ENCODE measurements at places on chromosomes 12 and 14.

DNA sequence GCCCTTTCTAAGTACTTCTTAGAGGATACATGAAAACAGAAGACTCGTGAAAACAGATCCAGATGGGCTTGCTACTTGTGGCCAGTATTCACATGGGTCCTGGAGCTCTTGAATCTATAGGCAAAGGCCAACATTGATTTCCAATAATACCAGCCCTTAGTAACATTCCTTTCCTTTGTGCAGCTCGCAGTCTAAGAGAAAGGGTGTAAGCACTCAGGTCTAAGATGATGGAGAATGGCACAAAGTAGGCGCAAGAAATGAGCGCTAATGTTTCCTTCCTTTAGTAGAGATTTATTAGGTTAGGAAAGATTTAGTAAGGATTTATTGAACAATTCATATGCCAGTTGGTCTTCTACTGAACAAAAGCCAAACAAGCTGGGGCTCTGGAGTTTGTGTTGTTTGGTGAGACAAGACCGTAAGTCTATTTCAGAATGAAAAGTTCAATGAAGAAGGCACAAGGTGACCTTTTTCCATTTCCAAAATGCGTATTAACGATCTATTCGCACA, 525 bp downstream of the RNU6-8 start:
- no peak for DNase-seq

GRCh38 chr12:122951406-122951805, 14.9 kb downstream of the ABCB9 start:
- DNase-seq = no peak

DNA sequence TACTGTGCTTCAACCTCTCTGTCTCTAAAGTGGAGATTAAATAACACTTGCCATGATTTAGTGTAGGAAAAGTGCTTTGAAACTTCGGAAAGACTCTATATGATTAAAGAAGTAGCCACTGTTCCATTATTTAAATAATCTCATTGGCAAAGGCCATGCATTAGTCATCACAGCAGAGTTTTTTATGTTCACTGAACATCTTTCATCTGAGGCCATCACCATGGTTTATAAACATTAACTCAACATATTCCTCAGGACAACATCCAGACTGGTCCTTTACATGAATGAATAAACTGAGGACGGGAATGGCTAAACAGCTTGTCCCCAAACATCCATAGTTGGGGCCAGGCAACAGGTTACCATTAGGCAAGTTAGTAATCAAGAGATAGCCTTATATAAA, 124.6 kb upstream of the FRMD6 start:
- DNase-seq = no peak

DNA sequence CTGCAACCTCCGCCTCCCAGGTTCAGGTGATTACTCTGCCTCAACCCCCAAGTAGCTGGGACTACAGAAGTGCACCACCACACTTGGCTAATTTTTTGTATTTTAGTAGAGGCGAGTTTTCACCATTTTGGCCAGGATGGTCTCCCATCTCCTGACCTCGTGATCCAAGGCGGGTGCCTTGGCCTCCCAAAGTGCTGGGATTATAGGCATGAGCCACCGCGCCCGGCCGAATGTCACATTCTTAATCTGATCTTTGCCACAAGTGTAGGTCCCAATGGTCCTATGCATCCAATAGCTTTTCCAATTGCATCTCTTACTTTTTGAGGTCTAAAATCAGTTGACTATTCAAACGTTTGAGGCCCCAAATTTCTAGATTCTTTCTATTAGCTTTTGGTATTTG, 676.0 kb downstream of the SLC16A7 start:
- DNase-seq = no peak

GRCh38 chr14:64721391-64721791, 17.2 kb downstream of the PLEKHG3 start:
- no peak for DNase-seq

DNA sequence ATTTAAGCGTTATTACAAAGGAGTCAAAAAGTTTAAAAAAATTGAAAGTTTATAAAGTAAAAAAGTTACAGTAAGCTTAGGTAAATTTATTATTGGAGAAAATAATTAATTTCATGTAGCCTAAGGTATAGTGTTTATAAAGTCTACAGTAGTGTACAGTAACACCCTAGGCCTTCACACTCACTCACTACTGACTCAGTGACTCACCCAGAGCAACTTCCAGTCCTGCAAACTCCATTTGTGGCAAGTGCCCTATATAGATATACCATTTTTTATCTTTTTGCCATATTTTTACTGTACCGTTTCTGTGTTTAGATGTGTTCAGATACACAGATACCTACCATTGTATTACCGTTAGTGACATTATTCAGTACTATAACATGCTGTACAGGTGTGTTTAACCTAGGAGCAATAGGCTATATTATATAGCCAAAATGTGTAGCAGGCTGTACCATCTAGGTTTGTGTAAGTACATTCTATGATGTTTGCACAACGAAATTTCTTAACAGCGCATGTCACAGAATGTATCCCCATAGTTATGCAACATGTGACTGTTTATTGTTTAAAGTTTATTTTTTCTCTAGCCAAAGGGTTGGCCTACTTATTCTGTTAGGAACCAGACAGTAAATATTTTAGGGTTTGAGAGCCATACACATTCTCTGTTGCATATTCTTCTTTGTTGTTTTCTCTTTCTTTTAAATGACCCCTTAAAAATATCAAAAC, 155.5 kb downstream of the PCNX1 start:
- no peak for DNase-seq

GRCh38 chr14:69325646-69326265, 65.8 kb downstream of the GALNT16 start:
- DNase-seq = no peak

DNA sequence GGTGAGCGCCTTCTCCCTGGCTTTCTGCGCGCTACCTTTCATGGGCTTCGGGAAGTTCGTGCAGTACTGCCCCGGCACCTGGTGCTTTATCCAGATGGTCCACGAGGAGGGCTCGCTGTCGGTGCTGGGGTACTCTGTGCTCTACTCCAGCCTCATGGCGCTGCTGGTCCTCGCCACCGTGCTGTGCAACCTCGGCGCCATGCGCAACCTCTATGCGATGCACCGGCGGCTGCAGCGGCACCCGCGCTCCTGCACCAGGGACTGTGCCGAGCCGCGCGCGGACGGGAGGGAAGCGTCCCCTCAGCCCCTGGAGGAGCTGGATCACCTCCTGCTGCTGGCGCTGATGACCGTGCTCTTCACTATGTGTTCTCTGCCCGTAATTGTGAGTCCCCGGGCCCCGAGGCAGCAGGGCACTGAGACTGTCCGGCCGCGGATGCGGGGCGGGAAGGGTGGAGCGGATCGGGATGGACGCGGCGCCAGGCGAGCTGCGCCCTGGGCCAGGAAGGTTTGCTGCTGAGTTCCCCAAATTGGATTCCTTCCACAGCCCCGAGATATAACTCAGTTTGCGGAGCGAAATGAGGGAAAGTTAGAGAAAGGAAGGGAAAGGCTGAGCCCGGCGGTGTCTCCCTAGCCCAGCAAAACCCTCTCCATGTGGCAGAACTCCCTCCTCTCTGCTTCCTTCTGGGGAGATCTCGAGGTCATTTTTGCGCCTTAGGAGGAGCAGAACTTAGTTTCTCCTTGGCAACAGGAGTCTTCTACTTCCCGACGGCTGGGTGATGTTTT, 972 bp downstream of the PTGDR start:
- DNase-seq = peak; percentile 77

GRCh38 chr14:100623961-100624360, 36.7 kb upstream of the BEGAIN start:
- no peak for DNase-seq

DNA sequence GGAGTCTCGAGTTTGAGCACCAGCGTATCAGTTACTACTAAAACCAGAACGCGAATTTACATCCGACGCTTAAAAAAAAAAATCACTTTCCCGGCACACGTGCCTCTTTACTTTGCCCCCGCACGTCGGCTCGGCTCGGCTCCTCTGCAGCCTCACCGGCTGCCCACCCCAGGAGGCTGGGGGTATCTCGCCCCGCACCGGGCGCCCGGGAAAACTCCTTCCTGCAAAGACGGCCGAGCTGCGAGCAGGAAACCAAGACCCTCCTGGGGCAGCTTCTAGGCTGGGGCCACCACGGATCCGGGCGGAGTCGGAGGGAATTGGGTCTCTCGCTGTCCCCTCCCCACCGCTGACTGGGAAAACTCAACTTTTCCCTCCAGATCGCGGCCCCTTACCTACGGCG, 610 bp downstream of the VSIG10 start:
- DNase-seq = peak; percentile 73

DNA sequence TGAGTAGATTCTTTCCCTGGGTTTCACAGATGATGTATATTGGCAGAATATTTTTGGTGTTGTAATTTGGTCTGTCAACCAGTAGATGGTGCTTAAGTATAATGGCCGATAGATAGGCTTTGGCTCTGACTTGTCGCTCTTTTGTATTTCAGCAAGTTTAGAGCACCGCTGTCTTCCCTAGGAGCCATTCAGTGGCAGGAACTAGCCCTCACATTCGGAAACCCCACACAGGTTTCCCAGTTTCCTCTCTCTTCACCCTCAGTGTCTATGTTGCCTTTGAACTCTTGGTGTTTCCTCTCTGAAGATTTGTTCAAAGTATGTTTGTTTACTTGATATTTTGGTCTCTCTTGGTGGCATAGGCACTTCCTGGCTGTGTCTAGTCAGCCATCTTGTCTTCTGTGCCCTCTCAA, 102.2 kb downstream of the GPHN start:
- peak; percentile 3 for DNase-seq

DNA sequence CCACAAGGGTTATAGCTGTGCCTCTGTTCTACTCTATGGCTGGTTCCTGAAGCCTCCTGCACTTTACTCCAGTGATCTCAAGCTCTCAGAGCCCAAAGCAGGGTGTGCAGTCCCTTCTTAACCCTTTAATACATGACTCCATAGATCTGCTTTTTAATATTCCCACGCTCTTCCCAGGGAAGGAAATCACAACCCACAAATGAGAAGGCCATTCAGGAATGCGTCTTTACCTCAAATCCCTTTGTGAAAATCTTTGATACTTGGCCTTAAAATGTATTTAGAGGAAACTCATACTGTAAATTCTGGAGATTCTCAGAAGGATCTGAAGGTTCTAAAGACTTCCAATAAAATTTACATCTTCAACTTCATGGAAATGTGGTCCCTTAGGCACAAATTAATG, 17.0 kb downstream of the NID2 start:
- DNase-seq = no peak

DNA sequence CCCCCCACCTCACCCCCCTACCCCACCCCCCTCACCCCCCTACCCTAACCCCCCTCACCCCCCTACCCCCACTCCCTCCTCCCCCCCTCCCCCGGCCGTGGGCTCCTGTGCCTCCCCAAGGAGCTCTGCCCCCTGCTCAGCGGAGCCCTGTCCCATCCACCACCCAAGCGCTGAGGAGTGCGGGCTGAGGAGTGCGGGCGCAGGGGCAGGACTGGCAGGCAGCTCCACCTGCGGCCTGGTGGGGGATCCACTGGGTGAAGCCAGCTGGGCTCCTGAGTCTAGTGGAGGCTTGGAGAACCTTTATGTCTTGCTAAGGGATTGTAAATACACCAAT, 2.3 kb upstream of the JPH4 start:
- no peak for DNase-seq

DNA sequence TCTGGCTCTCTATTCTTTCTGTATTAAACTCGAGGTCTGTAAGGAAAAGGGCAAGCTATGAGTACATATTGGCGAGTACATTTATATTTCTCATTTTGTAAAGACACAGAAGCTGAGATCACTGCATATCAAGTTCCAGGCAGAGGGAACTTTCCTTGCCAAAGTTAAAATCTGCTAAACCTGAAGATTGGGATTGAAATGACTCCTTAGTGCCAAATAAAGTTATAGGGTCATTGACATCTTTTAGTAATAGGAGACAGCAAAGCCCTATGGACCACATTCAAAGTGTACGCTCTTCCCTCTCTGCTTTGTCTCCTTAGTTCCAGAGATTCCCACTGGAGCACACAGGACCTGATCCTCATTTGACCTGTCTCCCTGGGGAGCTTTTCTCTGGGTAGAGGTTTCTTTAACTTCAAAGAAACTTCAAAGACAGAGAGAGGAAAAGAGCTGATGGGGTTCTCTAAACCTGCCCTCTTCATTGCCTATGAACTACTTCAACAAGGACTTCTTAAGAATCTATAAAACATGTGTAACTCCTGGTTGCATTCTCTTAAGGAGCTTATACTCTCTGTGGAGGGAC, 42.6 kb upstream of the PTPRR start:
- DNase-seq = no peak

DNA sequence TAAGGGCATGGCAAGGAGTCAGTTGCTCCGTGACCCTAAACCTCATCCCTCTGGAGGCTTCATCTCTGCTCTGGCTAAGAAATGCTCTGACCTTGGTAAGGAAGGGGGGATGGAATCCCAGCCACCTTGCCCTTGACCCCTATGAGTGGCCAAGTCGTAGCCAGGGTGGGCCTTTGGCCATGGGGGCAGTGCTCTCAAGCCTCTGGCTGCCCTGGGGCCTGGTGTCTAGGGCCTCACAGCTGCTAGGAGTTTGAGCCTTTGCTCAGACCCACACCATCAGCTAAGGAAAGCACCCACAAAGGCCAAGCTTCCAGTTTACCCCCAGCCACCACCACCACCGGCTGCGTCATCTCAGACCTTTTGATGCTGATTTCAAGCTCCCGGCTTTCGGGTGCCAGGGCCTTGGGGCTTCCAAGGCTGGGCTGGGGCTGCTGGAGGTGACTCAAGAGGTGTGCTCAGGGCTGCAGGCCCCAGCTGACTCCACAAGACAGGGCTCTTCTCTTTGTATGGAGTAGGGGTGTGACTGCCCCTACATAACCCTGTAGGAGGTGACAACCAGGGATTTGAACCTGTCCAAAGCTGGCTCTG, 3.7 kb downstream of the ASB2 start:
- DNase-seq = no peak

- DNase-seq = no peak
Observed at GRCh38 chr14:105184461-105184860, 3.3 kb upstream of the NUDT14 start.

DNA sequence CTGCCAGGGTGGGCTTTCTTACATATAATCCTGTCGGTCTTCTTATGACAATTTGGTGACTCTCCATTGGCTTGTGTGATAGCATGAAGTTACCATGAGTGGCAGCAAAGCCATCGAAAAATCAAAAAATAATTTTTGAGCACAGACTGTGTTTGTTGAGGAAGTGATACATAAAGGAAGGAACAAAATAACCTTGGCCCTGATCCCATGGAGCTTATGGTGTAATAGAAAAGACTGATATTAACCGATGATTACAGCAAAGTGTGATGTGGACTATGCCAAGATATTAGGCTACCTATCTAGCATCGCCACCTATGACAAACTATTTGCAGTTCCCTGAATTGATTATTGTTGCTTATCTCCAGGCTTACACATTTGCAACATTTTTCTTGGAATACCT, 383.2 kb downstream of the AEBP2 start:
- DNase-seq = no peak

GRCh38 chr12:106135781-106136180, 3.0 kb downstream of the NUAK1 start:
- no peak for DNase-seq

GRCh38 chr12:53383258-53383657, 3.3 kb downstream of the SP1 start:
- DNase-seq = no peak

- DNase-seq = no peak
Observed at GRCh38 chr12:64139021-64139420, 83.1 kb downstream of the KICS2 start.

- DNase-seq = no peak
Observed at GRCh38 chr12:29561664-29562071, 64.2 kb upstream of the OVCH1 start.

- no peak for DNase-seq
Observed at GRCh38 chr14:93458234-93458633, 27.5 kb downstream of the UNC79 start.
